HepG2 (cell line): ENCODE measurements at places on chromosomes 7 and 10. TPM values are rescaled to one million over a fixed set of nuclear protein-coding genes. Genes with fewer than 3 reads are reported as not detected.
A peak's percentile ranks its signal among the peaks of the same experiment; 100 is the strongest.

- DNase-seq = no peak
Observed at GRCh38 chr10:50286996-50287803, 35.9 kb upstream of the ASAH2 start.

GRCh38 chr7:103702982-103703381 lies 257.0 kb upstream of the SLC26A5 start:
- DNase-seq = no peak

GRCh38 chr7:16409777-16410176 lies 11.6 kb downstream of the CRPPA start:
- DNase-seq = no peak

DNA sequence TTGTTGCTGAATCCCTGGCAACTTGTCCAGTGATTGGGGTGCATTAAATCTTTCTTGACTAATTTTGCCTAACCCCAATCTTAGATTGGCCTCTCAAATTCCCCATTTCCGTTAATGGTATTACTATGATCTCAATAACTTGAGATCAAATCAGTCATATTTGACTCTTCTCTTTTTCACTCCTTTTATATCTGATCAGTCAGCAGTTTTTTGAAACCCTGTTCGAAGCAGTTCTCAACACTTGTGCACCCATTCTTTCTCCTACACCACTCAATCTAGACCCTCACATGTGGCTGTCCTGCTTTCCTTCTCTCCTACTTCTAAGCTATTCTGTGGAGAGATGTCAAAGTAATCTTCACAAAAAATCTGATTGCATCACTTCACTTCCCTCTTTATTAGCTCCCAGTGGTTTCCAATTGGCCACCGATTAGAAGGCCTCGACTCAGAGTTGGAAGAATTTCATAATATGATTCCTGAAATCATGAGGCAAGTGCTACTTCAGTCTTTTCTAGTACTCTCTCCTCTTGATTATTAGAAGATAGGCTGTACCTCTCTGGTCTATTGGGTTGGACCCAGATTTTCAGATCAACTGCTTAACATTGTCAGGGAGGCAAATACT lies 128.9 kb downstream of the ZNF365 start:
- no peak for DNase-seq

GRCh38 chr7:13878154-13878553 lies 111.3 kb downstream of the ETV1 start:
- DNase-seq = no peak

DNA sequence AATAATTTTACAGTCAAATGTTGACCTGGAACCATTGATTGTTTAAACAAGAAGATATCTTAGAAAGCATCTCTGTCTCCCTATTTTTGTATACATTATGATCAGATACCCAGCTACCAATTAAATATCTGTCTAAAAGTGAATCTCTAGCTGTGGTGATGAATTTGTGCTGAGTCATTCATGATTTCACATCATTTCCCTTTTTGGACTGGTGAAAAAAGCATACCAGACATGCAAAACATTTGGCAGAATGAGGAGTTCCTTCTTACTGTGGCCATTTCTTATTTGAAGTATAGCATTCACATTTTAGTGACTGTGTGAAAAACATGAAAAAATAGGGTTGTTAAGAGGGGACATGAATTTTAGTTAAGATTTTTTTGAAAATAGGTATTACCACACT lies 98.0 kb upstream of the GATA3 start:
- DNase-seq = no peak

DNA sequence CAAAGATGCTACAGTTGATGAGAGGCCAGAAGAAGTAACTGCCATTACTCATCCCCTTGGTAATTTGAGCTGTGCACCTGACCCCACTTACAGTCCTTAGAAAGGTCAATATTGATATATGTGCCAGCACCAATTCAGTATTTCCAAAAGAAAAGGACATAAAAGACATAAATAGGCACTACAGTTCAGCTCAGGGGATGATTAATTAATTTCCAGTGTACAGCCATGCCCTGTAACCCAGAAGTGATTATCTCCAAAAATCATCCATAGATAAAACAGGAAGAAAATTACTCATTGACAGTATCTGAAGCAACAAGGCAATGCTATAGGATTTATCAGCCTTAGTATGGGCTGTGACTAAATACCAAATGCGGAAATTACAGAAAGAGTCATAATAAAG lies 82.4 kb downstream of the PHYHIPL start:
- DNase-seq = no peak

- DNase-seq = no peak
Observed at GRCh38 chr10:34567659-34568253, 247.3 kb downstream of the PARD3 start.

GRCh38 chr10:30857803-30858202 lies 173.9 kb downstream of the ZNF438 start:
- DNase-seq = no peak

GRCh38 chr10:124389613-124390361 lies 28.9 kb downstream of the OAT start:
- DNase-seq = no peak

GRCh38 chr7:5463031-5463430 lies 39.4 kb upstream of the TNRC18 start:
- no peak for DNase-seq

GRCh38 chr10:80281784-80282765 lies 7.4 kb downstream of the MAT1A start:
- DNase-seq = peak; percentile 82

DNA sequence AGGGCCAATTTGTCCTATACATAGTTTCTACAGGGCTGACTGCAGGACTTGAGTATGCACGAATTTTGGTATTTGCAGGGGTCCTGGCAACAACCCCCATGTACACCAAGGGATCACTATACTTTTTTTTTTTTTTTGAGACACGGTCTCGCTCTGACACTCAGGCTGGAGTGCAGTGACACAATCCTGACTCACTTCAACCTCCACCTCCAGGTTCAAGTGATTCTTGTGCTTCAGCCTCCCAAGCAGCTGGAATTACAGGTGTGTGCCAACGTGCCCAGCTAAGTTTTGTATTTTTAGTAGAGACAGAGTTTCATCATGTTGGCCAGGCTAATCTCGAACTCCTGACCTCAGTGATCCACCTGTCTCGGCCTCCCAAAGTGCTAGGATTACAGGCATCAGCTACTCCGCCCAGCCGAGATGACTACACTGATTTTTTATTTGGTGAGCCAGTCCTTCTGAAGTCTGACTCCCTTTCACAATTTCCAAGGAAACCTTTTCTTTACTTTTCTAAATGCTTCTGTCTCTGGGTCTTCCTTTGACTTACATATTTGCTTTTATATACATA lies 19.8 kb downstream of the CFAP70 start:
- DNase-seq = no peak

DNA sequence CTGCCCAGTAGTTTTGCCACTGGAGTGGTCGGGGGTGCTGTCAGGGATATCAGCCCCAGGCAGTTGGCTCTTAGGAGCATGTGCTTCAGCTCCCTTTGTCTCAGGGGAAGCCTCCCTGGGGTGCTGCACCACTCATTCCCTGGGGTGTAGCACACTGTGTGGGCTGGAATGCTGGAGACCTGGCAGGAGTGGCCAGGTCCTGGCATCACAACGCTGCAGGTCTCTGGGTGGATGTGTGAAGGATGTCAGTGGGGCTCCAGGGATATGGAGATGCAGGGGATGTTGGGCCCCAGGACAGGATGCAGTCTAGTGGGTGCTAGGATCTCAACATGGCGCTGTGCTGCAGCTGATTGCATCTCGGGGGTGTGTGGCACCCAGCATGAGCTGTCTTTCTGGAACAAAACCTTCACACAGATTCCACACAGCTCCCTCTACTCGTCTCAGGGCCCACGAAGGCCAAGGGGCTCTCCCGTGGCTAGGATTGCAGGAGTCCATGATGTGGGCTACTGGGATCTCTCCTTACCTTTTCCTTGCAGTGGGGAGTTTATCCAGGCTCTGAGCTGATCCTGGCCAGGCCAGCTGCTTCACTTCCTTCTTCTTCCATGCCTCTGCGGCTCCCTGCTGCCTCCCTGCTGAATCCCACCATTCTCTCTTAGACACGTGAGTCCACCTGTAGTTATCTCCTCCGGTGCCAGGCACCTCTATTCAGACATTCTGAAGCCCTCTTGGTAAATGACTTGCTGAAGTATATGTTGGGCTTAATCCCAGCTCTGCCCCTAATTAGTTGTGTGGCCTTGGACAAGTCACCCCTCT lies 295.1 kb downstream of the RPS24 start:
- DNase-seq = no peak

GRCh38 chr7:37982423-37982822 lies 62.0 kb downstream of the EPDR1 start:
- DNase-seq = no peak

DNA sequence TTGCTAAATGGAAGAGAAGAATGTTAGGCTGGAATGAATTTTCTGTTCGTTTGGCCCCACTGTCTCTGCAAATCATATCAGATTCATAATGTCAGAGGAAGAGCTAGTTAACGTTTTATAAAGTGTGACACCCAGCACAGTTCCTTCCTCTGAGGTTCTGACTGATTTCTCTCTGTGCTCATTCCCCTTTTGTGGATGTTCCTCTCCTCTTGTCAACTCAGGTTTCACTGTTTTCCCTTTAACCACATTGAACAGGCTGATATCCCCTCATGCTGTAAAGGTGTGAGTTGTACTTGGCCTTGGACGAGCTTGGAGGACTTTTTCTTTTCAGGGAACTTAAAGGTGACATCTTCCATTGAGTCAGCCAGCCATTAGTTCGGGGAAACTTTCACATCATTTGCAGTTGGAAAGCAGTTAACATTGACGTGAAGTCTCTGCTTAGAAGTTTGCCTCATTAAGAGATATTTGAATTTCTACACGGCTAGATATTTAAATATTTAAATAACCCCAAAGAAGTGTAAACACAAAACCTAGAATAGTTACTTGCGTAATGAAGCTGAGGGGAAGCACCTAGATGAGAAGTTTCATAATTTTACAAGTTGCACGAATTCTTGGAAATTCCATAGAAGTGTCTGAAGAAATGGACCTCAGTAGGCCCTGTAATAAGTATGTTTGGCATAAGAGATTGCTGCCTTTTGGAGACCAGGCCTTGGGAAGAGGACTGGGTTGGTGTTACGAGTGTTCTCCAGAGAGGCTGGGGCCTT lies 101.5 kb upstream of the EGR2 start:
- no peak for DNase-seq

GRCh38 chr10:70477661-70478162 lies 855 bp upstream of the PALD1 start:
- peak; percentile 13 for DNase-seq

DNA sequence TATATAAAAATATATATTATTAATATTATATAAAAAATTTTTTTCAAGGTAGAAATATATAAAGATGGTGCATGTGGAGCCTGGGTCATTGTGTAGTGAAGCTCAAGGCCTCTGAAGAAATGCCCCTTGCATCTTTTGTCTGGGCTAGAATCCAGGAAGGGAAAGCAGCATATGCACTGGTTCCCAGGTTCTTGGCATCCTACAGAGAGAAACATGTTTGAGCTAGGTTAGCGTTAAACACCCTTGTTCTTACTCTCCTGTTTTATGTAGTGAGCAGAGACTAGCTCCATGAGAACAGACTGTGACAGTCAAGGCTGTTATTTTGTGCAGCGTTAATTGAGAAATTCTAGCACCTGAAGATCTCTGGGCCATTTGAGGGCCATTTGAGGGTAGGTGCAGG lies 116.1 kb downstream of the POM121L12 start:
- DNase-seq = no peak

DNA sequence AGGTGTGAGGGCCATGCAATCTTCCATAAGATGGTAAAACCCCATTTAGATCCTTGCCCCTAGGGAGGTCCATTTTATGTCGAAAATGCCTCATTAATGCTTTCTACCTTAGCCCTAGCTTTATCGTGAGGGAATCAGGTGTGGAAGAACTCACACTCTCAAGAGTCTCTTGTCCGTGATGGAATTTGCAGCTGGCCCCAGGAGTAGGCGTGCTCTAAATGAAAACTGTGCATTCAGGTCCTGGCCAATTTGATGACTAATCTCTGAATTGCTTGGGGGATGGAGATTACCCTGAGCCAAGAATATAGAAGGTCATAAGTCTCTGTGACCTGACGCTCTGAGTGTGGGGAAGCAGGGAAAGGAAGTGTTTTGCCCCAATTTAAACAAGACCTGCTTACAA lies 6.6 kb downstream of the C10orf90 start:
- no peak for DNase-seq

GRCh38 chr10:118792526-118792925 lies 37.8 kb upstream of the CACUL1 start:
- DNase-seq = no peak

- DNase-seq = no peak
Observed at GRCh38 chr7:46786221-46786954, 795.5 kb downstream of the TNS3 start.

GRCh38 chr7:94056796-94057207 lies 52.6 kb upstream of the BET1 start:
- DNase-seq = no peak

GRCh38 chr7:92279396-92280031 lies 33.7 kb downstream of the ANKIB1 start:
- no peak for DNase-seq

DNA sequence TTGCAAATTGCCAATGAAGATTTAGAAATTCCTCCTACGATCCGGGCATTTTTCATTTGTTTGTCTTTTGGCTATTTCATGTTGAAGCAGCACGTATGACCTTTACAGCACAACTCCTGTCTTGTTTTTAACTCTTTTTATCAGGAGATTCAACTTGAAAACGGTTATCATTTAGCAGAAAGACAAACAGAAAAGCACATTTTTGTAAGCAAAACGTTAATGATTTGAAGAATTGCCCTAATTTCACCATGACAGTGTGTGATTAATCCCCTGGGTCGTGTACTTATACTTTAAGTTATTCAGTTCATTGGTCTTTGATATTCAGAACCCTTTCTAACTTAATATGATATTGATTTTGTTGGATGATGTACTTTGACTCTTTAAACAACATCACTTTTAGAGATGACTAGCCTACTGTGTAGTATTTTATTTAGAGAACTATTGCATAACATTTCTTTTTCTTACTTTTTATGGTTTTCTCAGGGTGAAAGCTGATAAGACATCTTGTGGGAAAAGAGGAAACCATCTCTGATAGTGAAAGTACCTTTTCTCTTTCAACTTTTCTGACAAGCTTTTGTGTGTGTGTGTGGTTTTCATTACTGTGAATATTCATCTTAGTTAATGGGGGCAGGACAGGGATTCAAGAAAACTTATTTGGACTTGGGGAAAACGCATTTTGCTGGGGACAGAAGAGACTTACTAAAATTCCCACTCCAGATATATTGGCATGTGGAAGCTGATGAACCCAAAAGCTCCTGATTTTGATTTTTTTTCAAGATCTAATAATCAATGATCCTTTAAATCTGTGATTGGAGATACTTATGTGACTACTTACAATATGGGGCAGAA lies 8.1 kb downstream of the HHEX start:
- DNase-seq = peak; percentile 98

GRCh38 chr10:87531908-87532622 lies 27.4 kb downstream of the MINPP1 start:
- DNase-seq = no peak

The CPA2 gene
- total RNA-seq = not detected in 2 replicates

The GIMAP1 gene
- not detected in 2 replicates for total RNA-seq

The JMJD1C gene
- total RNA-seq = 42.7 and 51.4 TPM in 2 replicates

The RPEL1 gene
- 0.04 and 0.10 TPM in 2 replicates for total RNA-seq

The SKIDA1 gene
- total RNA-seq = 1.4 and 1.5 TPM in 2 replicates

The SH2D4B gene
- not detected in 2 replicates for total RNA-seq

The NUTM2E gene
- 0.07 TPM in 1 of 2 replicates, not detected in the other for total RNA-seq

The ACHE gene
- total RNA-seq = 0.18 TPM in 1 of 2 replicates, not detected in the other

The IFIT1B gene
- not detected in 2 replicates for total RNA-seq

The PRSS37 gene
- total RNA-seq = not detected in 2 replicates

The RELN gene
- 215 and 332 TPM in 2 replicates for total RNA-seq

The DRGX gene
- total RNA-seq = not detected in 2 replicates

The CUZD1 gene
- total RNA-seq = 0.29 and 0.34 TPM in 2 replicates
